ENCODE measurements at places on chromosomes 2 and 18.
A peak's percentile ranks its signal among the peaks of the same experiment; 100 is the strongest.

GRCh38 chr18:76252880-76253279, 242.2 kb downstream of the ZNF516 start:
- no peak for DNase-seq

DNA sequence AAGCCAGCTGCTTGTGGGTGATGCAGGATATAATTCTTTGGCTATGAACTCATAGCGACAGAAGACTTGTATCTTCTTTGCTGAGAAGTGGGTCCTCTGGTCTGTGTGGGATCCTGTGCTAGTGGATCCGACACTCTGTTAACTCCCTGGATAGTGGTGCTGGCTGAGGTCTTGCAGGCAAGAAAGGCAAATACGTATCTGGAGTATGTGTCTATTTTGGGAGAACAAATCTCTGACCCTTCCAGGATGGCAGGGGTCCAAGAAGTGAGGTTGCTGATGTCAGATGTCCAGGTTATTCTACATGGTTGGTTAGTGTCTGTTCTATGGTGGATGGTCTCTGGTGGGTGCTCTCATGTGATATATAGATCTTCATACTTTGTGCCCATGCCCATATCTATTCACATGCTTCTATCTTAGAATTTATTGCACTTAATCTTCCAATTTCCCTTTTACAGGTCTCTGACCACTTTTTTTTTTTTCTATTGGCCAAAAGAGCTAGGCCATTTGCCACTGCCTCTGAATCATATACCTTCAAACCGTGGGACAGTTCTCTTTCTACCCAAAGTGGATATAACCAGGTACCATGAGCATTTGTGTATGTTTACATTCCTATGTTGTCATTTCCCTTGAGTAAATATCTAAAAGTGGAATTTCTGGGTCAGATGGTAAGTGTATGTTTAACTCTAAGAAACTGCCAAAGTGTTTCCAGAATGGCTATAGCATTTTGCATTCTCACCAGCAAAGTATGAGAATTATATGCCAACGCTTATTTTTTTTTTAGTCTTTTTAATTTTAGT, 45.1 kb upstream of the RBMS1 start:
- no peak for DNase-seq

DNA sequence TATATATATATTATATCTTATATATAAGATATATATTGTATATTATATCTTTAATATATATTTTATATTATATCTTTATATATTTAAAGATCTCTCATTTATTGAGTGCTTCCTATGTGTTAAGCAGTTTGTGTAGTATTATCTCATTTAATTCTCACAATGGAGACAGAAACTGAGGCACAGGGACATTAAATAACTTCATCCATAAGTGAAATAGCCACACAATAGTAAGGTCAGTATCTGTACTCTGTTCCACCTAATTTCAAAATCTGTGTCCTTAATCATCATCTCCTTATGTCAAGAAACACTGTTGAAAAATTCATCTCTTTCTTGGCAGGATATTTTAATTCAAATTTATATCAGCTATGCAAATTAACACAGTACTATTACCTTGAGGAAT, 52.8 kb upstream of the CD302 start:
- DNase-seq: no peak

- no peak for DNase-seq
Observed at GRCh38 chr2:183207110-183207509, 82.9 kb downstream of the NUP35 start.

DNA sequence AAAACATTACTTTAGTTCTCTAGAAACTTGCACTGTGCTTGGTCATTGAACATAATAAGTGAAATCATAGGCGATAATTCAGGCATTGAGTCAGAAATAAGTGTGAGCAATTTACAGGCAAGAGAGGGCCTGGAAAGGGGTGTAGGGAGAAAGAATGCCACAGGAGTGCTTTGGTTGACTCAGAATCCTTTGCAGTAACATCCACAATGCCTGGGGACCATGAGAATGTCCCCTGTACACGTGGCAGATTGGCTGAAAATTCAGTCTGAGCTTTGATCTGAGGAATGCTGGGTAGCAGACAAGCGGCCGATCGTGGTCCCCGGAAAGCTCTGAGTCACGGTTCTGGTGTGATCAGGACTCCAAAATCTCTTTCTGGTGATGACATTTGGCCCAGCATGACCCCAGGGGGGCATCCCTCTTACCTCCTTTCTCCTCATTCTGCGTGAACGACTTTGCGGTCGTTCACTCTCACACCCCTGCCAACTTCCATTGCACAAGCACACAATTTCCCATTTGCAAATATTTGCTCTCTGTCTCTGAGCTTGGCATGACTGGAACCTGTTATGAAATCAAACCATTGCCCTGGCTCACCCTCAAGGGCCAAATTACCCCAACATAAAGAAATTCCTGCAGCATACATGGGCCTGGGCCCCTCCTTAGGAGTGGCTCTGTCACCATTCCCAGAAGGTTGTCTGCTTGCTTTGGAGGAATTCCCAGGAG, 305.0 kb upstream of the EPAS1 start:
- DNase-seq: no peak

- no peak for DNase-seq
Observed at GRCh38 chr2:130359466-130359865, 3.6 kb downstream of the PTPN18 start.

DNA sequence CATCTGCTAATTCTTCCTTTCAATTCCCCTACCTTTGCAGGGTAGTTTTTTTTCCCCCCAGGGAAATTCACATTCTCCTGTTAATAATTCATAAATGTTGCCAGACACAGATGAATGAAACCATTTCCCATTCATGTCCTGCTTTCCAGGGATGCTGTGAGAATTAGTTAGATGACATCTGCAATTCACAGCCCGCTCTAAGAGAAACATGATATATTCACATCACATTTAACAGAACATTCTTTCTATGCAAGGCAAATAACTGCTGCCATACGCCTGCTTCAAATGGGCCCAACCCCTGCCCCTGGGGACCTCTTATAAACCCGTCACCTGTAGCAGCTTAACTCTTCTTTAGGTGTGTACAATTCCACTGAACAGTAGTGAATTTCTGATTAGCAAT, 110.6 kb upstream of the CTAGE1 start:
- DNase-seq: no peak

- peak; percentile 49 for DNase-seq
Observed at GRCh38 chr2:26577442-26578112, 63.6 kb downstream of the CIB4 start.

- DNase-seq: no peak
Observed at GRCh38 chr2:9722451-9722850, 91.7 kb upstream of the YWHAQ start.

- no peak for DNase-seq
Observed at GRCh38 chr18:55900380-55900779, 312.4 kb upstream of the TCF4 start.

- DNase-seq: no peak
Observed at GRCh38 chr2:119231975-119232665, 8.5 kb downstream of the STEAP3 start.

DNA sequence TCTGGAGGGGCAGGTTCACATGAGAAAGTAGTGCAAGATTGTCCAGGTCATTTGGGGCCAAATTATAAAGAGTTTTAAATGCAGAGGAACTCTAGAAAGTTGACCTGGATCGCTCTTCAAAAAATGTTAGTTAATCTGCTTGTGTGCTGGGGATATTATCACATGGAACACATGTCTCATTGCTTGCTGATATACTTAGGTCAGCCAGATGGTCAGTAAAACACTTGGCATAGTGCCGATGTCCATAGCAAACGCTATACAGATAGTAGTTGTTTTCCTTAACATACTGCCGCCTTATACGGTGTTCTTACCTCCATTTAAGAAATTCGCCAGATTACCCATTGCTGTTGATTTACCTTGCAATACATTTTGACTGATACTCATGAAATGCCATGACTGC, 103.4 kb upstream of the CWC22 start:
- no peak for DNase-seq

GRCh38 chr18:3511980-3512379, 62.0 kb downstream of the TGIF1 start:
- no peak for DNase-seq

DNA sequence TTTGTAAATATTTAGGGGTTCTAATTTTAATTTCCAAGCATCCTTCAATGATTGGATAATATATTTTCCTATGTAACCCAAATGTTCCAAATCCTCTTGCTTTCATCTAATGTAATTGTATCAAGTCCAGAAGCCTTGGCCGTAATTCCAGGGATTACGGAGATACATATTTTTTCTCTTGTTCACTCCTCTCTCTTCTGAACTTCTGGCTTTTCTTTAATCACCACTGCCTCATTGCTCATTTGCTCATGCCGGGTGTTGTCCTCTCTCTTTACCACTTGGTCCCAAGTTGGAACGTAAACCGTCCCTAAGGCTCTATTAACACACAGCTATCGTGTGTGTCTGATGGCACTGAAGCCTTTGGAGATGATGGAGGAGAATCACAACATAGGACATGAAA, 188.7 kb upstream of the COL3A1 start:
- no peak for DNase-seq

- DNase-seq: no peak
Observed at GRCh38 chr2:44116319-44116718, 52.4 kb upstream of the PPM1B start.

DNA sequence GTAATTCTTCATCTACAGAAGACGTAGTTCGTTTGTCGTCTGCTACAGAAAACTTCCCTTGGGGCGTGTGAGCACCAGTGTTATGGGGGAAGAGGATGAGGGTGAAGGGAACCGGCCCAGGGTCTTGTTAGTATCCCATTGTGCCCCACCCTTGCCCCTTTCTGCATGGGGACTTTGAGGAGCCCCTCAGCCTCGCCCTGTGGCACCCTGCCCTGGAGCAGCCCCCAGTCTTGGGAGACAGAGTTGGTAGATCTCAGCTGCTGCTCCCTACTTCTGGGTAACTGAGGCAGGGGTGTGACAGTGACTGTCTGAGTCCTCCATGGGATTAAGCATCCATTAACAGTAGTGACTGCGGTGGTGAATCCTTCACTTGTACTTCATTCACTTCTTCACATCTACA, 50.1 kb downstream of the RNF144A start:
- DNase-seq: no peak

- no peak for DNase-seq
Observed at GRCh38 chr2:191303140-191304005, 58.2 kb downstream of the MYO1B start.

GRCh38 chr2:160408173-160408958, 85.2 kb downstream of the RBMS1 start:
- DNase-seq: no peak

DNA sequence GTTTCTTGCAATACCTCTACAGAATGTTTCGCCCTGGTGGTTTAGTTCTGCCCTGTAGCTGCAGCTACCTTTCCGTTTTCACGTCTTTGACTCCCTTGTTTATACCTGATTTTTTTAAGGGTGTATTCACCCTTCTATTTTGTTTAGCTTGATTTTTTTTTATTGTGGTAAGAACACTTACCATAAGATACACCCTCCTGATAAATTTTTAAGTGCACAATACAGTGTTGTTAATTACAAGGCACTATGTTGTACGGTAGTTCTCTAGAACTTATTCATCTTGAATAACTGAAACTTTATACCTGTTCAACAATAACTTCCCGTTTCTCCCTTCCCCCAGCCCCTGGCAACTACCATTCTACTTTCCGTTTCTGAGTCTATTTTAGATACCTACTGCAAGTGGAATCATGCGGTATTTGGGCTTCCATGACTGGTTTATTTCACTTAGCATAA, 48.9 kb upstream of the NABP1 start:
- no peak for DNase-seq

DNA sequence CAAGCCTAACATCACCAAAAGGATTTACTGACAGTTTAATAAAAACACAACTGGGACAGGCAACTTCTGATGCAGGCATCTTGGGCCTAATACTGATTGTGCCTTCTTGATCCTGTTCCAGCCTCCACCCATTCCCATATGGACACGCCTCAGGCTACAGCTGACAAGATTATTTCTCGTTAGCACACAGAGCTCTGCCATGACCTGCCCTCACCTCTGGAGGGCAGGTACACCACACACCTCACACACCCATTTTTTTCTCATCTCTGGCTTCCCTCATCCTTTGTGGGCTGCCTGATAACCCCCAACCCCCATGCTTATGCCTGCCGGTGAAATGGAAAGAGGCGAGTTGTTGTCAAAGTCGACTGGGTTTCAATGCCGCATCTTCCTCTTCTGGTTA, 147.0 kb downstream of the ANTXR1 start:
- no peak for DNase-seq

GRCh38 chr2:19971691-19972090, 18.2 kb downstream of the WDR35 start:
- DNase-seq: no peak

- no peak for DNase-seq
Observed at GRCh38 chr2:160429248-160430000, 64.2 kb downstream of the RBMS1 start.

GRCh38 chr2:241035142-241035817, 36.9 kb downstream of the SNED1 start:
- DNase-seq: no peak

GRCh38 chr2:9558948-9559381, 3.3 kb upstream of the ADAM17 start:
- no peak for DNase-seq

GRCh38 chr2:5925604-5926003, 233.4 kb downstream of the SOX11 start:
- no peak for DNase-seq

DNA sequence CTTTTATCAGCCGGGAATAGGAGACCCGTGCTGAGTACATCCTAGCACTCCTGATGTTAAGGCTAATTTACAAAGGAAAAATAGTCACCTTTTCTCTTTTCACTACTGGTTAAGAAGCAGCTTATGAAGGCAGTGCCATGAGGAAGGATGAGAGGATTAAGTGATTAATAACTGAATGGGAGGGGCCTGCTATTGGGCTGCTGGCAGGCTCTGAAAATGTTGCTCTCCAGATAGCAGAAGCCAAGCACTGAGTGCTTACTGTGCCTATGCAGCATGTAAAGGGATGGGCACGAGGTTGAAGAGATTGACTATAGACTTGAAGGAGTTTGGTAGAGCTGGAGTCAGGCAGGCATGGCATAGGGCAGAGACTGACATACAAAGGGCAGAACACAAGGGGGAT, 282.4 kb upstream of the THSD7B start:
- no peak for DNase-seq

GRCh38 chr2:219404291-219404910, 13.8 kb upstream of the DES start:
- no peak for DNase-seq

GRCh38 chr18:63299837-63300745, 19.5 kb downstream of the BCL2 start:
- no peak for DNase-seq

DNA sequence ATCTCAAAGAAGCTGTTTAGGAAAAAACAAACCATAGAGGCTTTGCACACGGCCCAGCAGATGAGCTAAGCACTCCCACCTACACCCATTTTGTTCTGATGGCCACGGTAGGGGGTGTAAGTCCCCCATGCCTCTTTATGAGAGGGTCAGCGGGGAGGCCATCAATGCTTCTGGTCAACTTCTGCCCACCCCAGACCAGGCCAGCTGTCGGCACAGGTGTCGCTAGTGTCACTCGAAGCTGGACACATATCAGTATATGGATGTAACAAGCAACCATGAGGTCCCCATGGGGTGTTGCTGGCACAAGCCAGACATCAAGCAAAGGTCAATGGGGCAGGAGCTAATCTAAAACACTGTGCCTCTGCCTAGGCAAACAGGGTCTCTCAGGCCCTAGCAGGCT, 23.7 kb upstream of the SLC35F6 start:
- DNase-seq: no peak

GRCh38 chr18:25725501-25725900, 364.9 kb downstream of the SS18 start:
- DNase-seq: no peak
